ENCODE measurements at places on chromosomes 6 and 20.
A peak's percentile ranks its signal among the peaks of the same experiment; 100 is the strongest.

DNA sequence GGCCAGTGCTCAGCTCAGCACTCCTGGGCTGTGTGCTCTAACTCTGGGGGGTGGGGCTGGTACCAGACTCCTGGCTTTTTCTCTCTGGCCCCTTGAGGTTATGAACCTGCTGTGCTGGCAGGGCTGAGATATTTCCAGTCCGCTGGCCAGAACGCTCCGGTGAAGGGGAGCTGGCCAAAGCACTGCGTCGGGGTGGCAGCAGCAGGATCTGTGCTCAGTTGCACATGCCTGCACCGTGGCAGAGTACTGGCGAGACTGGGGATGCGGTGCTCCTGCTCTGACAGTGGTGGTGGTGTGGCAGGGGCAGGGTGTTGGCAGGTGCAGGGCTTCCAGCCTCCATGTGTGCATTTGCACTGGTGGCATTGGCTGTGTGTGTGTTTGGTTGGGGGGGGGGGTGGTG lies 374.4 kb downstream of the PHF3 start:
- DNase-seq: no peak

GRCh38 chr20:10563935-10564492 lies 109.8 kb downstream of the JAG1 start:
- DNase-seq: no peak

DNA sequence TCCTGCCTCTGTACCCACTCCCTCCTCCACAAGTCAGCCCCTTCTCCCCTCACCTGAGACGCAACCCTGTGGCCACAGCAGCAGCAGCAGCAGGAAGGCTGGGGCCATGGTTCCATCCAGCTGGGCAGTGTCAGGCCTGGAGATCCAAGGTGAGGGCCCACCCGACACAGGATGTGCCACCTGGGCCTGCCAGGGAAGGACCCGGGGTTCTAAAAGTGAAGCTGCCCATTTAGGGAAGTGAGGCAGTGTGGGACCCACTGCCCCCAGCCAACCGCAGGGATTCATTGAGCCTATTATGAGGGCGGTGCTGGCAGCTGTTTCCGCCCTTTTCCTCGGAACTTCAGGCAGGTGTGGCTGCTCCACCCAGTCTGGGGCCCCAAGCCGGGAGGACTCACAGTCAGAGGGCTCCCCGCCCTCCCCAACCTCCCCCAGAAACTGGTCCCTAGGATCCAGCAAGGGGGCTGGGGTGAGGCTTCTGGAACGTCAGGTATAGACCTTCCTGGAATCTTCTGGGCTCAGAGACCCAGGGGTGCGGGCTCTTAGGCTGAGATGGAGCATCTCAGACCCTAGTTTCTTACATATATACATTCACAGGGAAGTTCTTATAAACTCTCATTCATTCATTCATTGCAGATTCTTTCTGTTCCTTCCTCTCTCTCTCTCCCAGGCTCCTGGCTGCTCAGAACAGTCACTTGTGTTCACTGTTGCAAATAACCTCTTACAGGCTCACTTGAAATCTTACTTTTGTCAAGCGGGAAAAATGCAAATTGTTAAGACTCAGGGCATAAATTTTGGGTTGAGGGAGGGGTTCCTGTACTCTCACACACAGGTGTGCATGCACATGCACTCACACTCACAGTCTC lies at the start of gene TREML2:
Gene TREML2, minus strand, starts transcription at position 249 of the 863 bp plus-strand sequence. Its CDS starts 141 bp downstream, at position 108.
- DNase-seq: no peak

- no peak for DNase-seq
Measured at GRCh38 chr6:99136488-99136887, 188.7 kb upstream of the FBXL4 start.

DNA sequence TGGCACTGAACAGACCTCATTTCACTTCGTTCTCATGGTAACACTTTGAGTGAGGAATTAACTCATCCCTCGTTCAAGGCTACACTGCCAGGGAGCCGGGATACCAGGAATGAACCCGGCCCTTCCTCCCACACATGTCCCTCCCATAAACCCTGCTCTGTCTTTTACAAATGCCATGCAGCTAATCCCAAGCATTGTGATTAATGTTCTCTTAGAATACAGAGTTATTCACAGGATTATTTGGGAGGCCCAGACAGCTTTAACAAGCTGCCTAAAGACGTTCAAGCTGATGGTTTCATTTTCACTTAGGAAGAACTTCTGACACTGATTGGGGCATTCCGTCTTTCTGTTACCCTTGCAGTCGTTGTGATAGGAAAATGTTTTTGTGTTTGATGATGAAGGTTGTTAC lies 42.5 kb upstream of the CD83 start:
- DNase-seq: peak; percentile 19

DNA sequence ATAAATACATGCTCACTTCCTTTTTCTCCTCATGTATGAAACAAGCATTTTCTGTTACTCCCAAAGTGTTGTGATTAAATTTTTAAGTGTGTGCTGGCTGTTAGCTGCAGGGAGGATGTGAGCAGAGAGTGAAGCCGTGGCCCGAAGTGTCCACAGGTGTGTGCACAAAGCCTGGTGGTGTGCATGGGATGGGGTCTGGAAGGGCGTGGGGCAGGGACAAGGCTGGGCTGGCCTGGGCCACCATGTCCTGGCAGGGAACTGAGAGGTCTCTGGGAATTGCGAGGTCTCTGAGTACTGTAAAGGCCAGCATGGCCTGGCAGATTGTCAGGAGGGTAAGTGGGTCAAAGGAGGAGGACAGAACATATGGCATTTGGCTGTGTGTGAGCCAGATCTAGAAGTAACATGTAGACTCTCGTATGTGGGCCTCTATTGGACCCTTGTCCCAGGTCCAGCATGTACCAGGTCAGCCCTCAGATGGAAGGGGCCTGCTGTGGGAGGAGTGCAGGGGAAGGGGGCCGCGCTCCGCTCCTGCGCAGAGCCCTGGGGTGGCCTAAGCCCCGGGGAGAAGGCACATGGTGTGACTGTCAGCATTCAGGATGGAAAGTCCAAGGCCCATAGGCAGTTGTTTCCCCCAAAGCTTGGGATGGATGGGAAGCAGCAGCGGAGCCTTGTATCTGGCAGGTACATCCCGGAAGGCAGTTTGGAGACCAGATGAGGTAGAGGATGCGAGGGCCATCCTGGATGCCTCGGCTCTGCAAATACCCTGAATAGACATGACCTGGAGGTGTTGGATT lies 45.1 kb upstream of the PHACTR3 start:
- no peak for DNase-seq

DNA sequence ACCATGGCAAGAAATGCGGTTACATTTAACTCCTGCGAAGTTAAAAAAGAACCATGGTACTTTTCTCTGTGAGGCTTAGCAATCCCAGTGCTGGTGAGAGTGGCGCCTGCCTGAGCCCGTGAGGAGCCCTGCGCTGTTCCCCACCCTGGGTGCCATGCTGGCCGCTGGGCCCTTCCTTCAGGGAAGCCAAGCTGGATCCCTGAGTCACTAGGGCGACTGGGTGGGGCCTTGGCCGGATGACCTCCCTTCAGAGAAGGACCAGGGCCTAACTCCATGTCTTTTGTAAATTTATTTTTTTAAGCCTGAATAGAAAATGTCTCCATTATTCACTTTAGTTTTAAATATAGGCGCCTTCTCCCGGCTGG lies 209.1 kb downstream of the ERMARD start:
- DNase-seq: no peak

- DNase-seq: no peak
Measured at GRCh38 chr20:23727016-23727415, 23.7 kb downstream of the CST1 start.

DNA sequence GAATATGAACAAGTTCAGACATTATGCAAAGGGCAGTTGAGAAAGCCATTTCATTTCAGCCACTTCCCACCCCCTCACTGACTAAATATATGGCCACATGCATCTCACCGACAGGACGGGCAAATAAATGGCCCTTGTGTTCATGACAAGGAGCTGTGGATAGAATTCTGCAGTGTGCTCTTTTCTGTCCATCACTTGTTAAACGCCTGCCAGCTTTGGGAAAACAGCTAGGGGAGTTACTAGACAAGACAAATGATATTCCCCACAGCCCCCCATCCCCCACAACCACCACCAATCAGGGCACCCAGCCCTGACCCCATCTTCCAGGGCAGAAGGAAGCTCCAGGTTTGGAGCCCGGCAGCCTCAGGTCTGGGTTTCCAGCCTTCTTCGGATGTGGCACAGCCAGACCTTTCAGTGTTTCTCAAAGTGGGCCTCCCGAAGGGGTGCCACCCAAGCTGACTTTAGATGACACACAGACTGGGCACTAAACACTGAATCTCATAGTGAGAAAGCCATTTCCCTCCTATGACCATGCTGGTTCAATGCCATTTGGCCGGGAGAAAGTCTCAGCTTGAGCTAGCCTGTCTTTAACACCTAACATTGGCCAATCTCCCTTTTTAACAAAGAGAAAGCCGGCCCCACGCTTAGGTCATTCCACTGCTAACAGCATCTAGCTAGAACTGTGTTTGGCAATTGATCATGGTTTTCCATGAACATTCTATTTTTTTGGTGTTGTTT lies 4.0 kb upstream of the RIPOR3 start:
- no peak for DNase-seq

DNA sequence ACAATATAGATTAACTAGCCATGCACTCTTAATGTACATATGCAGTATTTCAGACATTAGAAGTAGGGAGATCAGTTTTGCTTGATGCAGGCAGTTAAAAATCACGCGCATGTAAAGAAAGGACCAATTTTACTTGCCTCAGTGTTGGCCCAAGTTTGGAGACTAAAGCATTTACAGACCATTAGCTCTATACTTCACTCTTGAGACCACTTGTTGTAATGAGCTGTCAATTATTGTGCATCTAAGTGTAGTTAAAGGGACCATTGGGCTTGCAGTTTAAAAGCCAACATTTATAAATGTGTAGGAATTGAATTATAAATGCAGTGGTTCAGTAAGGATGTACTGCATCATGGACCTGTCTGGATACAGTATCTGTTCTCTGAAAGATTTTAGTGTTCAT lies 53.7 kb downstream of the PLCB4 start:
- DNase-seq: peak; percentile 24

DNA sequence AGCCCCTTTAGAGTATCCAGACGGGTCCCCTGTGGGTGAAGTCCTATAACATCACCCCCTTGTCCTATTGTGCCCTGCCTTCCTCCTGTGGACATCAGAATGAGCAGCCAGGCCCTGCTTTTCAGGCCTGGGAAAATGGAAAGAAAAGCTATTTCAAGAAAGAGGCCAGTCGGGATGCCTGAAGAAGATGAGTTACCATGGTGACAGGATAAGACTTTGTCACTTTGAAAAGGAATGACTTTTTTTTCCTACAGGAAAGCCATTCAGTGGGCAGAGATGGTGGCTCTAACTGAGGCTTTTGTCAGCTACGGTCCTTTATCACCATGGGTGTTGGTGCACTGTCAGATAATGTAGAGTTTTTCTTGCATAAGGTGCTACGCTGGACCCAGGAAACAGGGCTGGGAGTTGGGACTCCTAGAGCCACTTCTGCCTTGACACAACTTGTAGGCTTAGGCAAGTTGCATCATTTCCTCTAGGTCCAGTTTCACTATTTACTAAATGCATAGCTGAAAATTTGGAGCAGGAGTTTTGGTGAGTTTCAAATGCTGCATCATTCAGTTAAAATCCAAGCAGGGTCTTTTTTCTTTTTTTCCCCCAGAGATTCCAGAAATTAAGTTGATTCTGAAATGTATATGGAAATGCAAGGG lies 293.6 kb upstream of the PRND start:
- no peak for DNase-seq

DNA sequence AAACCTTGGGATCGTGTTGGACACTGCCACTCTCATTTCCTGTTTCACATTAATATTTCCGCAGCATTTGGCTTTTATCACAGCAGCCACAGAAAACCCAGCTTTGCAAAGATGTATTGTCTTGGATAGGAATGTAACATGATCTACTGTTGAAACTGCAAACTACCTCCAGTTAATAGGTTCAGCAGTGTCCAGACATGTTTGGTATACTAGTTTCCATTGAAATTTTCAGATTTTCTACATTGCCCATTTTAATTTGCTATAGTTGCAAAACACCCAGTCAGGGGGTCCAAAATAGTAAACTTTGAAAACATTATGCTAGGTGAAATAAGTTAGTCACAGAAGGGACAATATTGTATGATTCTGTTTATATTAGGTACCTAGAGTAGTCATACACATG lies 3.3 kb downstream of the ANKRD6 start:
- no peak for DNase-seq

DNA sequence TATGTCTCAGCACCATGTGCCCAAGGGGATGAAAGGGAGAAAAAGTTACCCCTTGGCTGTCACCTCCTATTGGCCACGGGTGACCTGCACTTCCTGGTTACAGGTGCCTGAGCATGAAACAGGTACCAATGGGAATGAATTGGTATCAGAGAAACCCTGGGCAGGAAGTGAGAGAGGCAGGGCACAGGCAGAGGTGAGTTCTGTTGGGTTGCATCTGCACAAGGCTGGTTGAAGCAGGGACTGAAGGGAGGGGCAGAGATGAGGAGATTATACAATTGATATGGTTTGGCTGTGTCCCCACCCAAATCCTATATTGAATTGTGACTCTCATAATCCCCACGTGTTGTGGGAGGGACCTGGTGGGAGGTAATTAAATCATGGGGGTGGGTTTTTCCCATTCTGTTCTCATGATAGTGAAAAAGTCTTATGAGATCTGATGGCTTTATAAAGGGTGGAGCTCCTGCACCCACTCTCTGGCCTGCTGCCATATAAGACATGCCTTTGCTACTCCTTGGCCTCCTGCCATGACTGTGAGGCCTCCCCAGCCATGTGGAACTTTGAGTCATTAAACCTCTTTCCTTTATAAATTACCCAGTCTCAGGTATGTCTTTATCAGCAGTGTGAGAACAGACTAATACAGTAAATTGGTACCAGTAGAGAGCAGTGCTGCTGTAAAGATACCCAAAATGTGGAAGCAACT lies 291.8 kb downstream of the LRFN2 start:
- no peak for DNase-seq

All from NCI-H2227 treated with DMSO at 0.1 percent for 48 hours (cell line).